Transverse colon (tissue), 4 donors: ENCODE measurements at places on chromosomes 2 and 18. TPM values are rescaled to one million over a fixed set of nuclear protein-coding genes. Genes with fewer than 3 reads are reported as not detected.

DNA sequence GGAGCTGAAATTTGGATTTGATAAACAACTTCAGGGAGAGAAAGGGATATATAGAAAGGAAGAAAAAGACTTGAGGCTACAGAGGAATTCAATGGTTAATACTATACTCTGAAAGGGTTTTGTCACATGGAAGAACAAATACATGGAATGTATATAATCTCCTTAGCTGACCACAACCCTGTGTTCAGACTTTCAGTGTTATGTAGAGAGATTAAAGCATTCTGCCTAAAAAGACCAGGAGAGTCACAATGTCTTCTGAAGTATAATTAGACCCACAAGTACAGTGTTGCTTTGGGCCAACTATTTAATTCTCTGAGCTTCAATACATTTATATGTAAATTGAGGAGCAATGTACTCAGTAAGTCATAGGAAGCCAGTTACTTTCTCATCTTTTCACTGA lies 123.8 kb upstream of the FSHR start:
- H3K4me3 ChIP-seq, result no peak overlapping the region
- DNase-seq, result no peak
- no peaks in the 10 kb centered on the region for H3K36me3 ChIP-seq
- no peak overlapping the region for H3K27ac ChIP-seq
- no peaks in the 10 kb centered on the region for H3K27me3 ChIP-seq
- H3K4me1 ChIP-seq, result no peaks in the 10 kb centered on the region

ZDBF2 gene
- 8.1 TPM for total RNA-seq

- H3K27ac ChIP-seq, result no peak overlapping the region
- H3K4me3 ChIP-seq, result no peak overlapping the region
- no peaks in the 10 kb centered on the region for H3K36me3 ChIP-seq
- no peaks in the 10 kb centered on the region for H3K4me1 ChIP-seq
- no peak for DNase-seq
These were observed 26.9 kb downstream of the GAREM1 start for GRCh38 chr18:32443706-32444215.

- H3K36me3 ChIP-seq, result no peaks in the 10 kb centered on the region
- no peaks in the 10 kb centered on the region for H3K27me3 ChIP-seq
- H3K27ac ChIP-seq, result peak overlapping the region; percentile 40
- no peak overlapping the region for H3K4me3 ChIP-seq
- peaks cover 43% of the 10 kb centered on the region for H3K4me1 ChIP-seq
These were observed 55.9 kb upstream of the CTLA4 start for GRCh38 chr2:203811491-203812221.

DNA sequence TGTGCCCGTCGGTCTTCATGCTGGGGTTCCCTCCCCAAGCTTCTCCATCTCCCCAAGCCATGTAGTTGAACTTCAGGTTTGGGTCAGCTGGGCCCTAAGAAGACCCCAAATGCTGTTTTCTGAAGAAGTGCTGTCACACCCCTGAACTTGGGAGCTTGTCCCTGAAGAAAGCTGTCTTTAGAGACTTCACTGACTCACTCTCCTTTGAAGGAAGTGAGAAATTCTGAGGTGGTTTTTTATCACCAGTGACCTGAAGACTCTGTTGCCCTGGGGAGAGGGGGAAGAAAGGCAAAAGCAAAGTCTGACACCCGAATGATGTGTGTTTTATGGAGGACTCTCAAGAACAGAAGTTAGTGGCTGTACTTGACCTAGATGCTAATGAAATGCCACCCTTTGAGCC lies 83.6 kb upstream of the BCL2L11 start:
- no peaks in the 10 kb centered on the region for H3K27me3 ChIP-seq
- H3K36me3 ChIP-seq, result no peaks in the 10 kb centered on the region
- peaks cover 12% of the 10 kb centered on the region for H3K4me1 ChIP-seq

GRCh38 chr2:121665504-121665903 lies 16.2 kb upstream of the CLASP1 start:
- DNase-seq, result no peak
- H3K36me3 ChIP-seq, result no peaks in the 10 kb centered on the region
- H3K4me1 ChIP-seq, result no peaks in the 10 kb centered on the region
- H3K27me3 ChIP-seq, result no peaks in the 10 kb centered on the region
- no peak overlapping the region for H3K4me3 ChIP-seq
- no peak overlapping the region for H3K27ac ChIP-seq

DNA sequence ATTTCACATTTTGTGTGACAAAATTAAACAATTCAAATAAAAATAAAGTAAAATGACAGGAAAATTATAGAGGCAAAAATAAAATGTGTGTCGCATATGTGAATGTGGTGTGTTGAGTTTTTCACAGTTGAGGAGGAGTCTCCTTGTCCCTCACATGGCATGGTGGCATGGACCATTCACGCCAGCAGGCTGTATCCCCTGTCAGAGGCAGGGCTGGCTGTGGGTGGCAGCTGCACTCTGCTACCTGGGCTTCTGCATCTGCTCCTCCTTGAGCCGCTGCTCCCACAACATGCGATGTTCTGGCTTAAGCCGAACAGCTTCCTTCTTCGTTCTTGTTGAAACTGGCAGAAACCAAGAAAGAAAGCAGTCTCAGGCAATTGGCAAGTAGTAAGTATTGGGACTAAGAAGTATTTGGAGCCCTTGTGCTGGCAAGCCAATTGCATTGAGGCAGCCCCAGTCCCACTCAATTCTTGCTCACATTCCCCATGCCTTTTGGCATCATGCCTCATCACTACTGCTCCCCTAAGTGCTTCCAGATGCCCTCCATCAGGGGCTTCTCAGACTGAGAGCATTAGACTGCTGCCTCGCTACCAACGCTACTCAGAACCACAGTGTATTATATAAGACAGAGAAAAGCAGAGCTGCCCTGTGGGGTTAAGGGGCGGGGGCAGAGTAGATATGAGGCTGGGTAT lies 177.9 kb upstream of the NABP1 start:
- H3K27ac ChIP-seq, result no peak overlapping the region
- H3K36me3 ChIP-seq, result no peaks in the 10 kb centered on the region

- no peaks in the 10 kb centered on the region for H3K27me3 ChIP-seq
- H3K4me3 ChIP-seq, result no peak overlapping the region
These were observed 97.5 kb upstream of the CD302 start for GRCh38 chr2:159895258-159896065.

GRCh38 chr2:237638176-237638575 lies 10.8 kb downstream of the LRRFIP1 start:
- H3K4me3 ChIP-seq, result no peak overlapping the region
- DNase-seq, result no peak
- no peak overlapping the region for H3K27ac ChIP-seq
- no peaks in the 10 kb centered on the region for H3K36me3 ChIP-seq
